ENCODE measurements at places on chromosomes 3 and 15.

DNA sequence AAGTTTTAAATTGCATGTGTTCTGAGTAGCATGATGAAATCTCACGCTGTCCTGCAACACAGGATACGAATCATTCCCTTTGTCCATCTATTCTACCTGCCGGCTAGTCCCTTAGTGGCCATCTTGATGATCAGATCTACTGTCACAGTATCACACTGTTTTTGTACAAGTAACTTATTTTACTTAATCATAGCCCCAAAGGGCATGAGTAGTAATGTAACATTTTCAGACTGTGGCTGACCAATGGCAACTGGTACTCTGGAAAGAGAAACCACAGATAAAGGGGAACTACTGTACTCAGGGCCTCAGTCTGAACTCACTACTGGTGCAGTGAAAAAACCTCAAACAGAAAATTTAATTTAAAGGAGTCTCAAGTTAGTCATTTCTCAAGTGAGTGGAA, 127.3 kb upstream of the MRPL3 start:
- DNase-seq = no peak

DNA sequence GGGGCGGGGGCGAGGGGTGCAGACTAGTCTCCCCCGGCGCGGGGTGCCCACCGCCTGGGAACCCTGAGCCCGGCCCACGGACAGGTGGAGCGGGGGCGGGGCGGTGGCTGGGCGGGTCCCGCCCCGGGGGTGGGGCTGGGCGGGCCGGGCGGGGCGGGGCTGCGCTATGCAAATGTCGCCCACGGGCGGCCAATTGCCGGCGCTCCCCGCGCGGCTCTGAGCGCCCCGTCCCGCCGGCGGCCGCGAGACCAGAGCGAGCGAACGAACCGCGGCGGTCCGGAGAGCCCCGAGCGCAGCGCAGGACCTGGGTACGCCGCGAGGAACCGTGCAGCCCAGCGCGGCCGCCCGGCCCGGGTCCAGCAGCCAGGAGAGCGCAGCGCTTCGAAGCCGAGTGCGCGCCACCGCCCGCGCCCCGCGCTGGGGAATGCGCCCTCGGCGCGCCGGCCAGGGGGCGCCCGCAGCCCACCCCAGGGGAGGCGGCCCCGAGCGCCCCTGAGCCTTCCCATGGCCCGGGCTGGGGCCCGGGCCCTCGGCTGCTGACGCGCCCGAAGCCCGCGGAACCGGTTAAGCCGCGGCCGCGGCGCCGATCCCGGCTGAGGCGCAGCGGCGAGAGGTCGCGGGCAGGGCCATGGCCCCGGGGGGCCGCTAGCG, at the start of gene SEMA3F:
SEMA3F (plus strand) TSS at position 485 of the 651 bp plus-strand sequence. CDS start 4,299 bp downstream, outside the sequence.
- no peak for DNase-seq

GRCh38 chr3:29353807-29354206, 72.9 kb downstream of the RBMS3 start:
- no peak for DNase-seq

- no peak for DNase-seq
Observed at GRCh38 chr15:77251662-77252061, 168.2 kb downstream of the PEAK1 start.

DNA sequence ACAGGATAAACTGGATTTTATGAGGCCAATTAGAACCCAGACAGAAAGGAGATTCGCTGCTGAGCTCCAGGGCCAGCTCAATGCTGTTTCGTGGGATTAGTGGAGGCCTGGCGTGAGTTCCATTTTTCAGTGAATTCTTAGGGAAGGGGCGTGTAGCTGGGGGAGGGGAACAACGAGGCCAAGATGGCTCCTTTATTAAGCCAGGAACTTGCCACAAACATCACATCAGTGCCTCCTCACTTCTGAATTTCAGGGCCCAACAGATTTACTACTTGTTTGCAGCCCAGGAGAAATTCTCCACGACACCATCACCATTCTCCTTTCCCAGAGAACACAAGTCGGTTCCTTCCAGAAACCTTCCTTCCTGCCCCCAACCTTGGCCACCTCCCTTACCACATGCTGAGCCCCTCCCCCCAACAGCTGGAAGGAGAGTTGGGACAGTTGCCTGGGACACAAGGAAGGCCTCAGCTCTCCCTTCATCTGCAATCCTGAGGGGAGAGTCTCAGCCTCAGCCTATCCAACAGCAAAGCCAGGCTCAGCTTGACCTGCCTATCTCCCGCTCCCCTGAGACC, 5.8 kb downstream of the IGDCC4 start:
- DNase-seq = no peak

- no peak for DNase-seq
Observed at GRCh38 chr15:48834756-48835155, 23.9 kb upstream of the CEP152 start.

GRCh38 chr3:37924453-37924852, 62.8 kb downstream of the CTDSPL start:
- no peak for DNase-seq

DNA sequence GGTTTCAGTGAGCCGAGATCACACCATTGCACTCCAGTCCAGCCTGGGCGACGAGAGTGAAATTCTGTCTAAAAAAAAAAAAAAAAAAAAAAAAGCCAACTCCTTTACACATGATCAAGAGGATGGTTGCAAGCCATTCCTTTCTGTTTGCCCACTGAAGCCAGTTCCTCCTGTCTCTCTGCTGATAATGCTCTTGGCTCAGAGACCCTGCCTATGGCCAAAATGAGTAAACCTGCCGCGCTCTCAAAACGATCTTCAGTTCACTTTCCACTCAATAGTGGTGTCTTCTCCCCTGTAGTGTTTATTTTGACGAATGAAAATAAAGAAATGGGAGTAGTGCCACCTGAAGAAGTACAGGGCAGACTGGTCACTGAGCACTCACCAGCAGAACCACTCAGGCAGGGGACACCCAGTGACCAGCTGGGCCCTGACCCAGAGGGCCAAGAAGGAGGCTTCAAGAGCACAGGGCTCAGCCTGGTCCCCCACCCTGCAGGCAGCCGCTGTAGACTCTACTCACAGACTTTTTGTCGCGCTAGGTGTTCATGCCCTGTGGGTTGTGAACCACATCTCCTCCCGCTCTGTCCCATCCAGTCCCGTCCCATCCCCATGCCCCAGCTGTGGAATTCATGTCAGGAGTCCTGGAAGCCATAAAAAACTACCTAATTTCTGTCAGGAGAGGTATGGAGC, 23.6 kb downstream of the GRAMD2A start:
- DNase-seq = no peak

Measured in hippocampal formation (tissue), 2 donors.